AG10803 (cell line): ENCODE measurements at places on chromosomes 12 and 14.
A peak's percentile ranks its signal among the peaks of the same experiment; 100 is the strongest.

DNA sequence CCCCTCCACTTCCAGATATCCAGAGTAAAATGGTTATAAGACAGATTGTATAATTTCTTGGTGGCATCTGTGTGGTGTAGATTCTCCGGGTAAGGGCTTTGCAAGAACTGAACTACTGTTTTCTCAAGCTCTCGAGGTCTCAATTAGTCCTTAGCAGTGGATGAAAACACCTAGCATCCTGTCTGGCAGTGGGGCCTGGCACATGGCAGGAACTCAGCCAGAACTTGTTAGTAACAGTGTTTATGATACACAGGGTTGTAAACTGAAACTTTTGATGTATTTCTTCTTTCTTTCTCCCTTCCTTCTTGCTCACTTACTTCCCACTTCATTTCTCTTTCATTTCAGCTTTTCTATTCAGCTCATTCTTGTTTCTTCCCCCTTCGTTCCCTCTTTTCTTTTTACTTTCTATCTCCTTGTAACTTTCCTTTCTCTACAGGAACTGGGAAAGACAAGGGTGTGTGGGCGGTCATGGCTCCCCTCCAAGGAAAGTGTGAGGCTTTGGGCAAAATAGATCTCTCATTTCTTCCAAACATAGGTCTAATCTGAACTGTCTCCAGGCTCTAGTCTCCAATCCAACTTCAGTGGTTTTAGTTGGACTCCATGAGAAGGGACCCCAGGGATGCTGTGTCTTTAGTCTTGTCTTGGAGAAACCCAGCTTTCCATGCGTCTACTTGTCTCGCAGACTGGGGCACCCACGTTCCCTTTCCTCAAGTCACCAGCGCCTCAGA lies 159.7 kb downstream of the PAH start:
- DNase-seq = peak; percentile 9

GRCh38 chr12:104935886-104936285 lies 22.2 kb downstream of the SLC41A2 start:
- DNase-seq = no peak

- peak; percentile 31 for DNase-seq
Observed at GRCh38 chr14:29321646-29322045, 555.1 kb downstream of the FOXG1 start.

GRCh38 chr12:12626471-12626870 lies 14.8 kb downstream of the CREBL2 start:
- no peak for DNase-seq

DNA sequence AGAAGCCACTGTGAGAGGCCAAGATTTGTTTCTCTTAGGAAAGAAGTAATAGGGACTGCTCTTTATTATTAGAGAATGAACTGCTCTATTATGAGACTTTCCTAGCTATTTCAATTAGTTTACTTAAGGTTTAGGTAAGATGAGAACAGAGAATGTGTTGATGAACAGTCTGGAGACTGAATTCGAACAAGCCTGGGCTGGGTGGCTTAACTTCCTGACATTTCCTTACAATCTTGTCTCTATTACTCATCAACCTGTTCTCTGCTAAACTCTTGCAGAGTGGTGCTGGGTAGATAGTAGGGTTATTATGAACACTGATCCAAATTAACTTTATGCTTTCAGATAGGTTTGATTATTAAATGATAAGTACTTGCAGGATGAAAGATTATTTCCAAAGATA lies 31.2 kb downstream of the SLC15A5 start:
- no peak for DNase-seq

GRCh38 chr12:2959505-2960389 lies 550 bp downstream of the TEAD4 start:
- DNase-seq = peak; percentile 57

DNA sequence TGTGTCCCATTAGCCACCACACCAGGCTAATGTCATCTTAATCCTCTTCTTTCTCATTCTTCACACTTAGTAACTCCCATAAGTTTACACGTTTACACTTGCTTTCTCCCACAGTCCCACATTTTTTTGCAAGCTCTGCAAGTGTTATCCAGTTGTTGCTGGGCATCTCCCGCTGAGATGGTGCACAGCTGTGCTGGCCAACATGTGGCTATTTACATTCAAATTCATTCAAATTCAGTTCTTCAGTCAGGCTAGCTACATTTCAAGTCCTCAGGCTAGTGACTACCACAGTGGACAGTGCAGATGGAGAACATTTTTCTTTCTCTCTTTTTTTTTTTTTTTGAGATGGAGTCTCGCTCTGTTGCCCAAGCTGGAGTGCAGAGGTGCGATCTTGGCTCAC lies 9.8 kb upstream of the TEAD4 start:
- no peak for DNase-seq

- no peak for DNase-seq
Observed at GRCh38 chr12:80192087-80192486, 92.8 kb downstream of the OTOGL start.

GRCh38 chr12:6620137-6620884 lies 13.1 kb upstream of the CHD4 start:
- peak; percentile 44 for DNase-seq

DNA sequence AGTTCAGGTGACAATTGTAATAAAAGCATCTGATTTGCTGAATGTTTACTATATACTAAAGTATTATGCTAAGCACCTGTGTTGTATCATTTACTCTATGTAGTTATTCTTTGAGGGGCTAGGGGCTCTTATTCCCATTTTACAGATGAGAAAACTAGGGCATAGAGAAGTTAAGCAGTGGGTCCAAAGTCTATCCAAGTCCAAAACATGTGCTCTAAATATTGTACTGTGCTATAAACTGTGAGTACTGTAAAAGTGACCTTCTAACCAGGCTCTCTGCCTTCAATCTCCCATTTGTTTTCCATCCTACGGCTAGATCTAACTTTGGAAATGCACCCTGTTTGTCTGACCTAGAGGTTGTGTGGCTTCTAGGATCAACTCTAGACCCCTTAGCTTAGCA lies 9.0 kb downstream of the ACVR1B start:
- no peak for DNase-seq

DNA sequence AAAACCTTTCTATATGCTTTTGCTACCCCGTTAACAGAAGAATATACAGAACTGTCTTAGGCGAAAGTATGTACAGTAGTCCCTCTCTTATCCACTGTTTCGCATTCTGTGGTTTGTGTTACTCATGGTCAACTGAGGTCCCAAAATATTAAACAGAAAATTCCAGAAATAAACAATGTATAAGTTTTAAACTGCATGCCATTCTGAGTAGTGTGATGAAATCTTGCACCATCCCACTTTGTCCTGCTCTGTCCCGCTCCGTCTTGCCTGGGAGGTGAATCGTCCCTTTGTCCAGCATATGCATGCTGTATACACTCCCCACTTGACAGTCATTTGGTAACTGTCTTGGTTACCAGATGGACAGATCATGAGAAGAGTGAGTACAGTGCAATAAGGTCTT lies 70.1 kb upstream of the STRN3 start:
- peak; percentile 15 for DNase-seq

DNA sequence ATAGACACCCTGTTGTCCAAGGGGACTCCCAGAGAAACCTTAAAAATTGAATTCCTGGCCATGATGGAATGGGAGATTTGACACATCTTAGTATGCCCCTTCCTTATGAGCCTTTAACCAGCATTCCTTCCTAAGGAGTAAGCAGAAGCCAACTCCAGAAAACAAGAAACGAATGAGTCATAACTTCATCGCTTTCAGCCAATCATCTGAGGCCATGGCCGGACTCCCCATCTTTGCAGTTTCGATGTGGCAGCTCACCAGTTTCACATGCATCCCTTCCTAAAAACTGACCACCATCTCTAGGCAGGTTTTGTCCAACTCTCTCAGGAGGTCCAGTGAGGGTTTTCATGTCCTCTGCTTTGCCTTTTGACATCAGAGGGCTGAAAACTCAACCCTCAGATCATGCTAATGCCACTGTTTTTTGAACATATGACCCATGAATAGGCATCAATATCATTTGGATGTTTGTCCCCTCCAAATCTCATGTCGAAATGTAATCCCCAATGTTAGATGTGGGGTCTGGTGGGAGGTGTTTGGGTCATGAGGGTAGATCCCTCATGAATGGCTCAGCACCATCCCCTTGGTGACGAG lies 19.9 kb downstream of the DAAM1 start:
- DNase-seq = peak; percentile 55

DNA sequence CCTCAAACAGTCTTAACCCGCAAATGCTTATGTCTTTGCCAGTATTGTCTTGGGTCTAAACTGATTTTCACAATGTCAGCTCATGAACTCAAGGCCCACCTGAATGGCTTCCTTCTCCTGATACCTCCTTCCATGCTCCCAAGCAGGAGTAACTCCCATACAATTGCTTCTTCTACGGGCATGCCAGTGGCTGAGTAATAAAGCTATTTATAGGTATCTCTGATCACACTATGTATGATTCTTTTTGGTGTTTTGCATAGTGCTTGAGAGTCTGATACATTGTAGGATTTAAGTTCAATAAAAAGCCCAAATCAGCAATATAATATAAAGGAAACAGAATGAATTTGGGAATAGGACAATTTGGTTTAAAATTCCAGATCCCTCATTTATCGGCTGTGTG lies 235.0 kb upstream of the DCN start:
- DNase-seq = no peak
